ENCODE measurements at places on chromosomes 3 and 15.
A peak's percentile ranks its signal among the peaks of the same experiment; 100 is the strongest.

DNA sequence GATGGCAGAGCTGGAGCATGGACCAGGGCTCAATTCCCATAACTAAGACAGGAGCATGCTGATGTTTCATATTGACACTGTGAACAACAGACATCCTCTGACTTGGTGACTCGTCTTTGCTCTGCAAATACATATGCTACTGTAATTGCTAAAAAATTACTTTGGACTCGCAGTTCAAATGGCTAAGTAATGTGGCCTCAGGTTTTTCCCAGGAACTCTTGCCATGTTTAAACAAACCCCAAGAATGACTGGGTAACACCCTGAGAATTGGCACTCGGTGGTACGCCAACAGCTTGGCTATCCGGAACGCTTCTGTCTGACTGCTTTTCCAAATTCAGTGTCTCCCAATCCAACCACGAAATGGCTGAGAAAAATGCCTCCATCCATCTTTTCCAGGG, 456.7 kb upstream of the THBS1 start:
- DNase-seq: no peak

GRCh38 chr3:59446775-59447465, 397.1 kb upstream of the CFAP20DC start:
- no peak for DNase-seq

GRCh38 chr3:57048052-57048671, 12.3 kb upstream of the SPATA12 start:
- no peak for DNase-seq

- peak; percentile 12 for DNase-seq
These were observed 46.9 kb downstream of the ARHGEF3 start for GRCh38 chr3:56754741-56755417.

GRCh38 chr15:77371850-77372563, 47.9 kb downstream of the PEAK1 start:
- DNase-seq: no peak

- no peak for DNase-seq
These were observed 23.7 kb upstream of the STRIT1 start for GRCh38 chr3:155317211-155317610.

GRCh38 chr15:99021027-99021627, 13.5 kb upstream of the PGPEP1L start:
- DNase-seq: no peak

DNA sequence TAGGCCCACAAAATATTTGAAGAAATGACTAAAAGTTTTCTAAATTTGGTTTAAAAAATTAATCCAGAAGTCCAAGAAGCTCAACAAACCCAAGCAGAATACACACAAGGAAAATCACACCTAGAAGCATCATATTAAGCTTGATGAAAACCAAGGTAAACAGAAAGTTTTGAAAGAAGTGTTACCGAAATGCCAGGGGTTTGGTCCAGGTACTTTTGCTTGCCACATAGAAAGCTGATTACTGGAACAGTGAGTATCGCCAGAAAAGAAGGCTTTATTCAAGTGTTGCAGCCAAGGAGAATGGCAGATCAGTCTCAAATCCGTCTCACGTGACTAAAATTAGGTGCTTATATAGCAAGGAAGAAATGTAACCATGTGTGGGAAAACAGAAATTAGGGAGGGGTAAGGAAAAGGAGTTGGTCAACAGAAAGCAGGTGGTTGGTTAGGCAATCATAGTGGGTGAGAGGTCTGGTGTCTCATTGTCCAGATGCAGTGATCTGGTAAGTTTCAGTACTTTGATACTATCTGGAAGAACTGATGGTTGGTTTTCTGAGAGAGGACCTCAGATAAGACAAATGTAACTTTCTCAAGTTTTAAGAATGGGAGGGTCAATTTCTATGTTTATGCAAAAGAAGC, 96.9 kb upstream of the MYRIP start:
- no peak for DNase-seq

GRCh38 chr15:48486228-48486627, 155.0 kb downstream of the DUT start:
- DNase-seq: peak; percentile 25

DNA sequence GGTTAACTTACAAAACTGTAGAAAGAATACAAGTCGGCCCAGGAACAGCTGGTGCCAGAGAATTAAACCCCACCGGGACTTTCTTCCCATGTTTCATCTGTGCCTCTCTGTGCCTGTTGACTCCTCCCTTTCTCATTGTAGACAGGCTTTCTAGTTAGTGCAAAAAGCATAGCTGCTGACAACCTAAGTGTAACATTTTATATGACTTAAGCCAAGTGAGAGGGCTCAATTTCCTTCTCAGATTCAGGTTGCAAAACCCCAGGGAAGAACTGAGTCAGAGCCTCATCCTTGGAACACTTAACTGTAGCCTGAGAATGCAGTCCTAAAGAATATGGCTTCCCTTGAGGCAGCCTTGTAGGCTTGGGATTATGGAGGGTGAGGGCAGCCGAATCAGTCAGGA, 302.5 kb upstream of the AZI2 start:
- DNase-seq: no peak

GRCh38 chr3:47385796-47386195, 5.0 kb downstream of the PTPN23 start:
- no peak for DNase-seq
